Colonic mucosa (tissue), 4 donors: ENCODE measurements at places on chromosomes 7 and 10.

GRCh38 chr10:102393411-102394078 is 2.0 kb upstream of the NFKB2 start:
- no peak for DNase-seq

- DNase-seq = peak; percentile 25
Observed at GRCh38 chr10:78712147-78712546, 356.6 kb upstream of the ZMIZ1 start.

- peak; percentile 89 for DNase-seq
Observed at GRCh38 chr7:3300651-3301448, at the start of gene SDK1. Gene SDK1 (plus strand): TSS chr7:3301252. CDS start chr7:3301587, 335 bp downstream.

DNA sequence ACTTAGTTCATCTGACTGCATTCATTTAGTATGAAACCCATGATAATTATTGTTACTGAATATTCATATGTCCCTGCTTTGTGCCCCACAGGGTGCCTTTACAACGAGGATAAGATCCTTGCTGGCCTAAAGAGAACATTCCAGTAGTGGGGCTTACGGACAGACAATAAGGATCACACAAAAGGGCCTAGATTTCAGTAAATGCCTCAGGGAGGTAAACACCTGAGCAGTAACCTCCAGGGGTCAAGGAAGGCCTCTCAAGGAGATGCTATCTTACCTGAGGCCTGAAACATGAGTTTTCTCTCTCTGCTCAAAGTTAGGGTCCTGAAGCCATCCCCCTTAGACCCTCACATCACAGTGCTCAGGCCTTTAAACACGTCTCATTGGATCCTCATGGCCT is 228.7 kb downstream of the TCF7L2 start:
- no peak for DNase-seq

DNA sequence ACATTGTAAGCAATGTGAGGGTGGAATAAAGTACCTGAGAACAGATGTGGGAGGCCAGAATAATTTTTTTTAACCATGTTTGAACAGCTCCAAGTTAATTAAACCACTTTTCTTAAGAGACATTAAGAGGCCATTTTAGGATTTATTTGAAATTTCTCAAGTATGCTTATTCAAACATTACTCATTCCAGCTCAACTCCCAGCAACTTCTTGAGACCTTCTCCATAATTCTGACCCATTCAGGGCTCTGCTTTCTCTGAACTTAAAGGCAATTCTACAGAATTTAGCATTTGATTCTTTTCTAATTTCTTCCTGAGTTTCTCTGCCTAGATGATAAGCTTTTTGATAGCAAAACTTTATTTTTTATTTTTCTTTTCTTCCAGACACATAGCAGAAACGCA is 314.5 kb downstream of the CAMK1D start:
- no peak for DNase-seq

DNA sequence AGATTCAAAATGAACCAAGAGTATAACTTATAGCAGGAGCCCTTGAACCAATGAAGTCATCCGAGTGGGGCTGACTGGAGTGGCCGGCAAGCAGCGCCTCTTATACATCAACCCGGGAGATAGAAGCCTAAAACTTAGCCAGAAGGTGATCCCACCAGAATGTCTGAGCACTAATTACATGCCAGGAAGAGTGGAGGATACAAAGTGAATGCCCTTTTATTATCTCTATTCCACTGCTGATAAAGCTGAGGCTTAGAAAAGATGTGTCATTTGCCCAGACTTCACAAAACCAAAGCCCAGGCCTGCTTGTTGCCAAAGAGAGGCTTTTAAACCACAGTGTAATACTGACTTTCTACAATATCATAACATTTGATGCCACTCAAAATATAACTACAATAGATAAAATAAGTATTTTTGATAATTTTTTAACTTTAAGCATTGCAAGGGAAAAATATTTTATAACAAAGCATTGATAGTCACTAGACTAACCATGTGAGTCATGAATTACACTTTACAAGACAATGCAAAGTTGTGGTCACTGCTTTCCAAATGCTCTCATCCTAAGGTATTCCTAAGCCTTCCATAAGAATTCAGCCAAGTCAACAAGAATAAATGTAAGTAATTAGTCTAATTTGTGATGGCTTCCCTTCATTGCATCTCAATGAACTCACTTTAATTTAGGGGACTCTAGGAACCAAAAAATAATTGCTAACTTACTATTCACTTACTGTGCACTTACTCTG is 58.6 kb upstream of the ARID5B start:
- DNase-seq = no peak

DNA sequence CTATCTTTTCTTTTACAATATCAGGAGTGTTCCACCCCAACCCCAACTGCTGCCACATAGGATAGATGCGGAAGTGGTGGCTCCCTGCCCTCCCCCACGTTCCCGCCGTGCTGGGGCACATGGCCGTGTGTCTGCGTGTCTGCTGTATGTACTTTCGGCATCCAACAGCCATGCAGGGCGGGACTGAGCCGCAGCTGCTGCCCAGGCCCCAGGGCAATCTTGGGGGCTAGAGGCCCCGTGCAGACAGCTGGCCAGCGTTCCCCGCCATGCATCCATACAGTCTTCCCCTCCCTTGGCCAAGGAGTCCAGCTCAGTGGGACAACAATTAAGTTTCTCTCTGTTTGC is 162.7 kb downstream of the DGKB start:
- DNase-seq = no peak

GRCh38 chr7:91343996-91344629 is 79.9 kb downstream of the FZD1 start:
- no peak for DNase-seq

DNA sequence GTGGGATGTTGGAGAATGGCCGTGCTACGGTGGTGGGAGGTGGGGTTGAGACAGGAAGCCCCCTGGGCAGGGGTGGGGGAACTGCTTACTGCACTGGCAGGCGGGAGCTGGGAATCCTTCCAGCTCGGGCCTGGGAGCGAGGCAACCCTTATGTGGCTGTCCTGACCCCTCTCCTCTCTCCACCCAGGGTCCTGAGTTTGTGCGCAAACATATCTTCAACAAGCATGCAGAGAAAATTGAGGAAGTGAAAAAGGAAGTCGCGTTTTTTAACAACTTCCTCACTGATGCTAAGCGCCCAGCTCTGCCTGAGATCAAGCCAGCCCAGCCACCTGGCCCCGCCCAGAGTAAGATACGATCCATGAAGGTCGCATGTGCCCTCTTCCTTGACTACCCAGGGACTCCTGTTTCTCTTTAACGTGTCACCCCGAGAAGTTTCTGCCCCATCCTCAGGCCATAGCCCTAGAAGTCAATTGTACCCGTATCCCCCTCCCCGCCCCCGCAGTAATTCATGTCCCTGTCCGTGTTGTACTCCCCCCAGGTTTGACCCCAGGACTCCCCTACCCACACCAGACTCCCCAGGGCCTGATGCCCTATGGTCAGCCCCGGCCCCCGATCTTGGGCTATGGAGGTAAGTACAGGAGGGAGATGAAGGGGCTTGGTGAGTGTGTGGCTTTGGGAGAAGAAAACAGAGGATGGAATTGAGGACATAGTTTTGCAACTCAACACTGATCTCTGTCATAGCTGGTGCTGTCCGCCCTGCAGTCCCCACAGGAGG is 1.8 kb downstream of the UFSP1 start:
- peak; percentile 78 for DNase-seq

GRCh38 chr10:126905776-126906703 is 812 bp downstream of the DOCK1 start:
- peak; percentile 42 for DNase-seq

GRCh38 chr7:105185290-105186010 is 171.4 kb downstream of the KMT2E start:
- DNase-seq = no peak

- no peak for DNase-seq
Observed at GRCh38 chr10:62475551-62475950, 101.4 kb downstream of the ZNF365 start.

GRCh38 chr7:134520130-134520529 is 7.2 kb upstream of the AKR1B10 start:
- no peak for DNase-seq

DNA sequence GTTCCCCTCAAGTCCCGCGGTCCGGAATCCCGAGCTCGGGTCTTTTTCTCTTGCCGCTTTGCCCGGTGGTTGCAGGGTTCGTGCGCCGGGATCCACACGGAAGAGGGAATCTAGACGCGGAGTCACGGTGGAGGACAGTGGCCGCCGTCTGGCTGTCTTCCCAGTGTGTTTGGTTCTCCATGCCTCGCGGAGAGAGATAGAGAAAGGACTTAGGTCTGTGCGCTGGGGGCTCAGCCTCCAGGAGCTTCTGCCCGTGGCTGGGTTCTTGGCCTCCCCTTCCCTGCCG is 1.6 kb downstream of the FFAR4 start:
- DNase-seq = no peak

DNA sequence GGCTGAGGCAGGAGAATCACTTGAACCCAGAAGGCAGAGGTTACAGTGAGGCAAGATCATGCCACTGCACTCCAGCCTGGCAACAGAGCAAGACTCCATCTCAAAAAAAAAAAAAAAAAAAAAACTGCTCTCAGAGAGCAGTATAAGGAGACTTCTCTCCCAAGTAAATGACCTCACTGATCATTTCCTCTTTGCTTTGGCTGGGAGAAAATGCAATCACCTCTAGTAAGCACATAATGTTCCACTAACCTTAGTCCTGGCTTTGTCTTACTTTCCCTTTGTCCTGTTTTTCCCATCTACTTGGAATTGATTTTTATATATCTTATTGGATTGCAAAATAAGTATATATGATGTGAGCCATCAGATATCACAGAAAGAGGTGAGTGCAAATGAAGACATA is 2.5 kb downstream of the SLC25A13 start:
- DNase-seq = no peak

DNA sequence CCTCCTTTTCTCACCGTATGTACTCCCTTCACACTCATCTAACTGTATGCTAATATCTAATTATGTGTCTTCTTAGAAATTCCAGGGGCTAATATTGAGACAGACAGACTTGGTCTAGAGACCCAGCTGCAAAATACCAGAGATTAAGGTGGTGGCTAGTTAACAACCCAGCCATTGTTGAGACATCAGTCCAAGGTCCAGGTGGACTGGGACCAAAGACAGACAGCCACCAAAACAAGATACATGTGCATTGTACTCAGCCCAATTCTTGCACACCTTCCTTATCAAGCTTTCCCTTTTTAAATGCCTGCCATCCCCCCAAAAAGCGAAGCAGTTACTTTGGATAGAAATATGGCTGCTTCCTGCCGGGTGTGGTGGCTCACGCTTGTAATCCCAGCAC is 43.3 kb upstream of the LRRN3 start:
- DNase-seq = no peak

- DNase-seq = no peak
Observed at GRCh38 chr7:148637094-148637493, 46.5 kb downstream of the C7orf33 start.

GRCh38 chr7:53984776-53985175 is 557.4 kb upstream of the VSTM2A start:
- DNase-seq = no peak

DNA sequence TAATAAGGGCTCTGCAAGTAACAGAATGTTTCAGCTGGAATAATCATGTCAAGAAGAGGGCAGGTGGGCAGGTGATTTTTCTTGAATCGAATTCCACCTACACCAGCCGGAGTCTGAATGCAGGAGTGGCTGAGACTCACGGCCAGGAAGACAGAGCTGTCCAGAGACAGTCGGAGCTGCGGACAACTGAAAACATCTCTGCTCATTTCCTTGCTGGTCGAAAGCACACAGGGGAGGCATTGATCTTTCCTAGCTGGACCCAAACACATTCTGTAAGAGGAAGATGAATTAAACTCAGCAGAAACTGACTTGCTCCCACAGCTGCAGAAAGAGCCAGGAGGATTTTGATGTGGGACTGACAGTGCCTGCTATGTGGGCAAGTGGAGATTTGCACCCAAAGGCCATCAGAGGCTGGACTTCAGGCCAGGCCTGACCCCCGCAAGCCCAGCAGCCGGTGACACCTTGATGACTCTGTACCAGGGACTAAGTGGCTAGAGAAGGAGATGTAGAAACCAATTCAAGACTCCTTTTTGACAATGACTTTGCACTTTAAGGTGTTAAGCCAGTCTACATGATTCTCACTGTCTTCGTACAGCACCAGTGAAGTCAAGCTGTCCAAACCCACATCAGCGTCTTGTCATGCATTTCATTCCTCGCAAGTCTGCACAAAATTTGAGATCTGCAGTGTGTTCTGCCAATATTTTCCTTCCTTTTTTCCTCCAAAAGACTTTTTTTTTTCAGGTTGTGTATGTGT is 169.4 kb downstream of the TEX36 start:
- no peak for DNase-seq

DNA sequence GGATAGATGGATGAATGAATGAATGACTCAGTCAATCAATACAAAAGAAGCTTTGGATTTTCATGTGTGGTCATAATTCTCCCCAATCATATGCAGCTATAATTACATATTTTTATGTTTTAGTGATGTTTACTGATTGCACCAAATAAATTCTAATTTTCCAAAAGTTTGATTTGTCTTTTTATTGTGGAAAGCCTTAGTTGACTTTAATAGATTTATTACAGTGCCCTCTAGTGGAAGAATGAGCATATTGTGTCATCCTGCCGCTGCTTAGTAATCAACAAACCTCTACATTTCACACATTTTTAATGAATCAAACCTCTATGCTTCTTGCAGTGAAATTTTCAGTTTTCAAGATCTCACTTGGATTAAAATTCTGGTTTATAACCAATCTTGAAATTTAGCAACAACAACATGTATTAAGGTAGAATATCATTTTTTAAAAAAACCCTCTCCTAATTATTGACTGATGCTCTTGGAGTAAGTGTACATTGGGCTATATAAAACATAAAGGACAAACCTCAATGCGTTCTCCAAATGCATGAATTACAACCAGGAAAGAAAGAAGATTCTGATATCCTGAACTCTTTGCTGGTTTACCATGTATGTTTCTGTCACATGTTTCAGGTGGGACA is 55.6 kb upstream of the PNLIP start:
- no peak for DNase-seq

GRCh38 chr10:16777473-16778370 is 39.5 kb downstream of the RSU1 start:
- DNase-seq = no peak

DNA sequence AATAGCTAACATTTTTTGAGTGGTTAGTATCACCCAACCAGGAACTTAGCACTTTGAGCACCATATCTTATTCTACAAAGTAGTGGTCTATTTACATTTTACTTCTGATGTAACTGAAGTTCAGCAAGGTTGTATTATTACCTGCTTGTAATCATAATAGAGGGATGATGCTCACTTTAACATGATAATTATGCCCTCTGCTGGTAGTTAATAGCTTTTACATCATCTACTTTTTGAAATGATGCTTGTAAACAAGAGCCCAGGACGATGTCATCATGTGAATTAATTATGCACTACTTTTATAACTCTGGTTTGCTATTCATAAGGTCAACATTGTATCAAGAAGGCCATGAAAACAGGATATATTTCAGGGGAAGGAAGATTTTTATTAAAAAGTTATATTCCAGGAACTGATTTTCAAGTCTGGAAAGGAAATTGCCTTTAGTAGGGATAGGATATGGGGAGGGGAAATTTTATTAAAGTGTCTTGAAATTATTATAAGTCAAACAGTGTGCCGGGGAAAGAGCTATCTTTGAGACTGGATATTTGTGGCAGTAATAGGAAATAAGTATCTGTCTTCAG is 80.3 kb upstream of the SCIN start:
- no peak for DNase-seq
